ENCODE measurements at places on chromosomes 3 and 15.

DNA sequence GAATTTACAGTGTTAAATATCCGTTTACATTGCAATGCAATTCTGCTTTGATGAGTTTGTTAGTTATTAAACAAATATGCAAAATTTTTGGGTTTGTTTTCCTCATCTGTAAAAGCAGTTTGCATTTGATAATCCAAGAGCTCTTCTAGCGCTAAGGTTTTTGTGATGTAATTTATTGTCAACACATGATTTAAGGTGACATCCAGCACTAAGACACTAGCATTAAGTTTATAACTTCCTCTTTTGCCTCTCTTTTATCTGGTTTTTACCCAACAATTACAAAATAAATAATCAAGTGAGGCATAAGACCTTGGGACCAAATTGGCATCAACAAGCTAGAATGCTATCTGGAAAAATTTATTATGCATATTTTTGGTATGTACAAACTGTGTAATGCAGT lies 969 bp upstream of the DNAJC19 start:
- no peak for DNase-seq

- DNase-seq = no peak
Measured at GRCh38 chr15:74635228-74635627, 19.6 kb downstream of the CLK3 start.

- no peak for DNase-seq
Measured at GRCh38 chr15:68372291-68372811, 59.6 kb downstream of the ITGA11 start.

DNA sequence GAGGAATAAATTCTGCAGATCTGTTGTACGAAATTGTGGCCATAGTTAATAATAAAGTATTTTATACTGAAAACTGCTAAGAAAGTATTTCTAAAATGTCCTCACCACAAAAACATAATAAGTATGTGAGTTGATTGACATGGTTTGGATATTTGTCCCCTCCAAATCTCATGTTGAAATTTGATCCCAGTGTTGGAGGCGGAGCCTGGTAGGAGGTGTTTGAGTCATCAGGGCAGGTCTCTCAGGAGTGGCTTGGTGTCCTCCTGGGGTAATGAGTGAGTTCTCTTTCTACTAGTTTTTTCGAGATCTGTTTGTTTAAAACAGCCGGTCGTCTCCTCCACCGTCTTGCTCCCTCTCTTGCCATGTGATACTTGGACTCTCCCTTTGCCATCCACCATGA lies 424.1 kb upstream of the KCNMB2 start:
- no peak for DNase-seq

DNA sequence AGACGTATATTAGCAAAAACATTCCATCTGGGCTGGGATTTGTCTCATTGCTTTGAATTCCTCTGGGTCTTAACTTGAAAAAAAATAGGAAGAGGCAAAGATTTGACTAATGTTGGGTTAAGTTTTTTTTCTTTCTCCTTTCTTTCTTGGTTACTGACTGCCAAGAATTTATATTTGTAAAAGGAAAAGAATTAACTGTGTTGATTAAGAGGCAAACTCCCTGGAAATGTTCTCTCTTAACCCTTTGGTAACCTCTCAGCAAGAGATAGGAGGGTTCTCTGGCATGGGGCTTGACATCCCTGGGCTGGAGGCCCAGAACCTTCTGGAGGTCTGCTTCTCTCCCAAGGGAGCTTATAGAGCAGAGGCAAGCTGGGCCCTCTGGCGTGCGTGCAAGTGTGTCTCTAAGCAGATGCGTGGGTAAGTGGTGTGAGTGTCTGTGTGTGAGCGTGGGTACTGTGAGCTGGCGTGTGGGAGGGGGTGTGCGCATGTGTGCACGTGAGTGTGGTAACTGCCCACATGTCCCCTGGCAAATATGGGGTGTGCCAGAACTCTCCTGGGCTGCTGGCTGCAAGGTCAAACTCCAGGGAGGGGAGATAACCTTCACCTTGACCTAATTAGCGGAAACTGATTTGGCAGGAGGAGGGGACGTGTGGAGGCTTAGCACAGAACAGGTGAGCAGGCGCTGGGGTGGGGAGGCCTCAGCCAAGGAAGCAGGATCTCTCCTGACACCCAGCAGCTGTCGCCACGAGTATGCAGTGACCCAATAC lies 49.4 kb upstream of the MAGEF1 start:
- peak; percentile 46 for DNase-seq

- peak; percentile 36 for DNase-seq
Measured at GRCh38 chr3:48851407-48851806, 3.7 kb upstream of the PRKAR2A start.

GRCh38 chr3:190552021-190552420 lies 38.1 kb downstream of the IL1RAP start:
- no peak for DNase-seq

DNA sequence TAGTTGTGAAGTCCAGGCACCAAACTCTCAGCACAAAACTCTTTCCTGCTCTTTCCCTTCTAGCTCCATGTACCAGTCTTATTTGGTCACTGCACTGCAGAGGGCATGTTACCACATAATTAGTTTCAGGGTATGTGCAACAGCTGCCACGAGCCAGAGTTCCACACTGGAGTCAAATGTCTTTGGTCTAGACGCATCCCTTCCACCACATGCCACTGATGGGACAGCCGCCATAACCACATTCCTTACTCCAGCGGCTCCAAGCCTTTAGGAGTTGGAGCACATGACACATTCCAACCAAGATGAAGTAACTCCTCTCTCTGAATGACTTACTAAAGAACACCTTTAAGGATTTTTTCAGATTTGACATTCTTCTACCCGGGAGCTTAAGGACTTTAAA lies 153.4 kb downstream of the ERC2 start:
- no peak for DNase-seq

DNA sequence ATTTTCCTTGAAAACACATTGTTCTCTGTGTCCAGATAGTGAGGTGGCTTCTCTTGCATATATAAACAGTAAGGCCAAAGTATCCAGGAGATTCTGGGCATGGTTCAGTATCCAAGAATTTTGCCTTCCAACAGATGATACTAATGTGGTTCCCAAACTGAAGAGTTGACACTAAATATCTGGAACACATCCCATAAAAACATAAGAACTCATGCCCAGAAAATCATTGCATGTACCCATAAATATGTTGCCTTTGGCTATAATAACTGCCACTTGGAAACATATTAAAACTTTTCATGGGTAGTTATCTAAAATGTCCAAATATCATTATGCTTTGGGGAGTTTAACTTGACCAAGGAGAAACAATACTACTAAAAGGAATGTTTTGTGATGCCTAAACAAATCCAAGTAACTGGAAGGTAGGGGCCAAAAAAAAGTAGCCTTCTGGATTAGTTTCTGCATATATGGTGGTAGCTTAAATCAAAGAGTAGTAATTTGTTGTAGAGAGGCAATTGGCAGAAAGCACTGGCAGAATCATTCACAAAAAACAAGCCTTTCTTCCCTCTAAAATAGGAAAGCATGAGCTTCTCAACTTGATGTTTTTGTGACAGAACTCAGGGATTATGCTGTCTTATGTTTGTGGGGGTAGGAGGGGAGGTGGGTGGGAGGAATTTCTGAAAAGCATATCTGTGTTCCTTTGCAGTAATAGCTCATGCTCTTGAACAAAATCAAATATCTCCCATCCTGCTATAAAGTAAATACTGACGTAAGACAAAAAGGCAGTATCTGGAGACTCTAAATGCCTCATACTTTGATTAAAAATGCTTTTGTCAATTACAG lies 753.9 kb downstream of the TUSC7 start:
- DNase-seq = no peak

DNA sequence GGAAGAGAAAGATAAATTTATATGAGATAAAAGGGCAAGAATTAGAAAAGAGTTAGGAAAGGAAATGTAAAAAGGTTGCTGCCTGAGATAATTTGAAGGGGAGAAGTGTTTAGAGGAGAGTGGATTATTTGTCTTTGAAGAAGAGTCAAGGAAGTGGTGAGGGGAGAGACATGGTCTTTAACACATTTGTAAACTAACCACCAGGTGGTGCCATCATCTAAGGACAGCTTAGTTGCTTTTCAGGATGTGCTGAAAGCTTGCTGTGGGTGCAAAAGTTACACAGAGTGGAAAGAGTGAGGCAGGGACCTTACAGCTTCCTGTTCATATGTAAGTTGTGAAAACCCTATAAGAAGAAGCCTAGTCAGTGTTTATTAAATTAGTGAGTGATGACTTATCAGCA lies 114.1 kb upstream of the DNAJC19 start:
- no peak for DNase-seq

DNA sequence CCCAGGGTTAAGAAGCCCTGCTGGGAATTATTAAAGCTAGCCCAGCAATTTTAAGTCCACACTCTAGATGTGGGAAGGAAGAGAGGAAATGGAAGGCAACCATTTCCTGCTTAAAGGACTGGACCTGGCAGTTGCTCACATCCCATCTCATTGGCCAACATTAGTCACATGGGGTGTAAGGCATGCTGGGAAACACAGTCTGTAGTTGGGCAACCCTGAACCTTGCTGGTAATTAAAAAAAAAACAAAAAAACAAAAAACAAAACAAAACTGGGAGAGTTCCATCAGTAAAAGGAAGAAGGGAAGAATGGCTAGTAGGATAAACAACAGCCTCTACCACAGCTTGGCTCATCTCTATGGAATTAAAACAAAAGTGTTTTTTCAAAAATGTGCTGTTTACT lies 136.0 kb downstream of the VGLL4 start:
- no peak for DNase-seq

GRCh38 chr15:48373821-48374451 lies 42.7 kb downstream of the DUT start:
- DNase-seq = no peak

DNA sequence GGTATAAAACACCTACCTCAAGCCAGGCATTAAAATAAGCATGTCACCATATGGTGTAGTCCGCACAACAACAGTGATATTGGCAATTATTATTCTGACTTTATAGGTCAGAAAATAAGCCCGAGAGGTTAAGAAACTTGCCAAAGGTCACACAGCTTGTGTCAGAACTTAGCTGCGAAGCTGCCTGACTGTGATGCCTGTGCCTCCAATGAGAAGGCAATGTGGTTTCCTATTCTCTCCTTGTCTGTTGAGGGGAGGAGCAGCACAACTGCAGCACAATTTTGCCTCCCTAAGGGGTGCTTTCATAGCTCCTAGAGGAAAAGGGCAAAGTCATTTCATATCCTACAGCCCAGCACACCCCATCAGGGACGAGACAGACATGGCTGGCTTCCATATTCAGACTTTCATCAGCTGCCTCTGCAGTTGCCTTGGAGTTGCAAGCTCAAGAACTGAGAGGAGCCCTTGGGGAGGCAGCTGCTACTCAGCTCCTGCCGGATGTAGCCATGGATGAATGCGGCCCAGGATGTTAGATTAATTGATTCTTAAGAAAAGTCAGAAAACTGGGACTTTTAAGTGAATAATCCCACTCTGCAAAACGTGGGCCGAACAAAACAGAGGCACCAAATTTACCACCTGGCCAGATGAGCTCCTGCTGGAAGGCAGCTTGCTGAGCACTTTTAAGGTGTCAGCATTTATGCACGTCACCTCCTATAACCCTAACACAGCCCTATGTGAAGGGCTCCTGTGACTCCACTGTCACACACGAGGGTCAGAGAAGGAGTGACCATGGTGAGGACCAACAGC lies 38.5 kb downstream of the MYO5C start:
- no peak for DNase-seq

GRCh38 chr15:94615688-94616087 lies 384.3 kb downstream of the MCTP2 start:
- no peak for DNase-seq

DNA sequence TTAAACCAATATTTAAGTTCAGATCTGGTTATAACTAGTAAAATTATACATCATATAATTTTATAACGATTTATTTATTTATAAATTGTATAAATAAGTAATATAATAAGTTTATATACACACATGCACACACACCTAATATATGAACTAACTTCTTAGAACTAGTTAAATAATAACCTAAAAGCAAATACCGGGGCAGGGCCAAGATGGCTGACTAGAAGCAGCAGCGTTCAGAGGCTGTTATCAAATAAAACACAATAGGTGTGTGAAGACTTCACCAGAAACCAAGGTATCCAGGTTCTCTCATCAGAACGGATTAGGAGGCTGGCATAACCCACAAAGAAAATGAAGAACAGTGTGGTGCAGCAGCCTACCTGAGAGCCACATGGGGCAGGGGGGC lies 653.6 kb upstream of the CBLB start:
- DNase-seq = no peak

- no peak for DNase-seq
Measured at GRCh38 chr15:78949461-78949860, 4.6 kb upstream of the CTSH start.

- no peak for DNase-seq
Measured at GRCh38 chr15:63473749-63473998, 30.7 kb upstream of the USP3 start.

- DNase-seq = no peak
Measured at GRCh38 chr3:12155828-12156227, 2.9 kb downstream of the TIMP4 start.

GRCh38 chr3:57582474-57583168 lies 14.5 kb downstream of the ARF4 start:
- no peak for DNase-seq

DNA sequence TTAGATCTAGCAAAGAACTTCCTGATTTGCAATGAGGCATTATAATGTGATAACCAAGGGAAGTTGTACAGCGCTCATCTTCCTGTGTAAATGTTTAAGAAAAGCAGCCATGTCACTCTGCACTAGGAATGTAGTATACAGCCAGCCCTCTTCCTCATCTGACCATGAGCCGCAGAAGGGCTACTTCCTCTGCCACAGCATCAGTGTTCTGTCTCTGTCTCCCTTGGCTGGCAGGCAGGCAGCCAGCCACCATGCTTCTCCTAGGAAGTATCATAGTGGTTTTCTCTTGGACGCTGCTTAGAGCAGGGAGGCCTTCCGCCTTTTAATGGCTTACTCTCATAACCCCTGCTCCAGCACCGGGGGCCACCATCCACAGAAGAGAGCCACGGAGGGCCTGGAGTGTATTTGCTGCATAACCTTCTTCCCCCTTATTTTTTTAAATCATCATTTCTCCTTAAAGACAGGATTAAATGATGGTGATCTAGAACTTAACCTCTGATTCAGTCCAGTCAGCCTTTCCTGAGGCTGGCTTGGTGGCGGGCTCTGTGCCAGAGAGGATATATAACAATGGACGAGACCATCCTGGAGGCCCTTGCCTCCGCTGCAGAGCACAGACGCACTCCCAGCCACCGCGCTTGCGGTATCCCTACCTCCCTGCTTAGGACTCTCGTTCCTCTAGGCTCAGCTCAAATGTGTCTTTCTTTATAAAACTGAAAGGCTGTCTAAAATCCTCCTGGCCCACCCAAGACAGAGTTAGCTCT lies 57.3 kb upstream of the PLXNA1 start:
- no peak for DNase-seq

GRCh38 chr3:52574056-52574965 lies 37.9 kb downstream of the UQCC5 start:
- no peak for DNase-seq

DNA sequence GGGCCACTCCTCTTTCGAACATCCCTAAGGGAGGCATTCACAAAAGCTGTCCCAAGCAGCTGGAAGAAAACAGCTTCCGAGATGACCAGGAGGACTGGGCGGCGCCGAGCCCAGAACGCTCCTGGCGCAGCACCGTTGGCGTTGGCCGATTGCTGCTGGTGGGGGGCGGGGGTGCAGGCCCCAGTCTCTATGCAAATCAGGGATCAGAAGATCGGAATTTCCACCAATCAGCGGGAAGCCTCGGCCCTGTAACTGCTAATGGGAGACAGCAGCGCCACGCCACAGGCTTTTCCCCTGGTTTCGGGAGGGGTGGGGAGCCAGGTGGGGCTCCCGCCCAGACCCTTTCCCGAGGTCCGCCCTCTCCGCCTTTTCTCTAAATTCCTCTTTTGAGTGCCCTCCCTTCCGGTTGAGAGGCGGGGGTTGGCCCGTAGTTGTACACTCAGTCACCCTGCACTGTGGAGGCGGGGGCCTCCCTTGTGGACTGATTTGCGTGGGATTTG lies 27.0 kb downstream of the HMCES start:
- DNase-seq = no peak

GRCh38 chr15:35514759-35515158 lies 31.2 kb downstream of the DPH6 start:
- no peak for DNase-seq
